ENCODE measurements at places on chromosomes 2 and 18. TPM values are rescaled to one million over a fixed set of nuclear protein-coding genes. Genes with fewer than 3 reads are reported as not detected.

GRCh38 chr2:20141056-20141762 is 83.7 kb downstream of the SDC1 start:
- no peaks in the 10 kb centered on the region for H3K36me3 ChIP-seq
- no peaks in the 10 kb centered on the region for H3K4me1 ChIP-seq
- no peak overlapping the region for H3K4me3 ChIP-seq
- no peak for DNase-seq
- no peaks in the 10 kb centered on the region for H3K27me3 ChIP-seq
- no peak overlapping the region for H3K27ac ChIP-seq

GRCh38 chr2:36289731-36290130 is 65.8 kb upstream of the CRIM1 start:
- no peak overlapping the region for H3K27ac ChIP-seq
- DNase-seq, result no peak
- no peaks in the 10 kb centered on the region for H3K27me3 ChIP-seq
- no peaks in the 10 kb centered on the region for H3K36me3 ChIP-seq
- no peak overlapping the region for H3K4me3 ChIP-seq
- H3K4me1 ChIP-seq, result no peaks in the 10 kb centered on the region

DNA sequence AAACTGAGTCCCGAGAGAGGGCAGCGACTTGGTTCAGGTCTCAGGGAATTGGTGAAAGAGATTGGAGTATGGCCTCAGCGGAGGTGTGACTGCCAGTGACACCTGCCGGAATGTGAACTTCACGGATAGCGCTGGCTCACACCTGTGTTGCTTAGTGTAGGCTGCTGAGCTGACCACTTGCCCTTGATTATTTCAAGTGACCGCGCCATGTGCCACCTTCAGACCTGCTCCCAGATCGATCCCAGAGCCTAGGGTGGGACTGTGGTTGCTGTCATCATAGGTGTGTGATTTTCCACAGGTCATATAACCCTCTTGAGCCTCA is 134.8 kb downstream of the GLI2 start:
- DNase-seq, result no peak
- H3K27ac ChIP-seq, result no peak overlapping the region
- H3K4me1 ChIP-seq, result no peaks in the 10 kb centered on the region
- H3K27me3 ChIP-seq, result peaks cover 3% of the 10 kb centered on the region

- no peaks in the 10 kb centered on the region for H3K27me3 ChIP-seq
- H3K27ac ChIP-seq, result no peak overlapping the region
- H3K4me3 ChIP-seq, result no peak overlapping the region
Observed at GRCh38 chr2:26283606-26284005, 38.9 kb downstream of the HADHB start.

- H3K27ac ChIP-seq, result no peak overlapping the region
- no peaks in the 10 kb centered on the region for H3K4me1 ChIP-seq
- peaks cover 7% of the 10 kb centered on the region for H3K36me3 ChIP-seq
- no peak for DNase-seq
- H3K27me3 ChIP-seq, result no peaks in the 10 kb centered on the region
- no peak overlapping the region for H3K4me3 ChIP-seq
Observed at GRCh38 chr18:57657542-57657941, 35.9 kb upstream of the NARS1 start.

HADHB gene
- total RNA-seq, result 58.9 TPM

SLC4A3 gene
- total RNA-seq, result not detected

DNA sequence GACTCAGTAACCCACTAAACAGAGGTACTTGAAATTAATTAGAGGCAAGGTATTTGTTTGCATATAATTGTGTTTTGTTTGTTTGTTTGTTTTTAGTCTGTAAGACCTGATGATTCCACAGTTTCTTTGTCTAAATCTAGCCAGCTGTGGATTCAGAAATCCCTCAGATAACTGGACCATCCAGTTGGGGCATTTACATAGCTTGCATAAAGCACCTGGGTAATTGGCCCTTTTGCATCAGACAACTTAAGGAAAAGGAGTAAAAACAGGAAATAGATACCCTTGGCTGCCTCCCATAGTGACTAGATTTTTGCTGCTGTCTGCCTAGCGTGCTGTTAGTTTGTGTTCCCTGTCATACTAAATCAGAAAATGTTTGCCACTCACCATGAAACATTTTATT is 46.6 kb upstream of the XIRP2 start:
- H3K4me1 ChIP-seq, result no peaks in the 10 kb centered on the region
- no peak overlapping the region for H3K4me3 ChIP-seq
- H3K27me3 ChIP-seq, result no peaks in the 10 kb centered on the region
- DNase-seq, result no peak
- no peak overlapping the region for H3K27ac ChIP-seq

USP37 gene
- 30.7 TPM for total RNA-seq

WNT6 gene
- not detected for total RNA-seq

ITPRIPL1 gene
- total RNA-seq, result 27.8 TPM

LRATD1 gene
- total RNA-seq, result not detected

SPP2 gene
- not detected for total RNA-seq

GRCh38 chr2:66390811-66391210 is 44.1 kb upstream of the MEIS1 start:
- H3K27ac ChIP-seq, result no peak overlapping the region
- H3K4me3 ChIP-seq, result no peak overlapping the region
- no peaks in the 10 kb centered on the region for H3K4me1 ChIP-seq

DNA sequence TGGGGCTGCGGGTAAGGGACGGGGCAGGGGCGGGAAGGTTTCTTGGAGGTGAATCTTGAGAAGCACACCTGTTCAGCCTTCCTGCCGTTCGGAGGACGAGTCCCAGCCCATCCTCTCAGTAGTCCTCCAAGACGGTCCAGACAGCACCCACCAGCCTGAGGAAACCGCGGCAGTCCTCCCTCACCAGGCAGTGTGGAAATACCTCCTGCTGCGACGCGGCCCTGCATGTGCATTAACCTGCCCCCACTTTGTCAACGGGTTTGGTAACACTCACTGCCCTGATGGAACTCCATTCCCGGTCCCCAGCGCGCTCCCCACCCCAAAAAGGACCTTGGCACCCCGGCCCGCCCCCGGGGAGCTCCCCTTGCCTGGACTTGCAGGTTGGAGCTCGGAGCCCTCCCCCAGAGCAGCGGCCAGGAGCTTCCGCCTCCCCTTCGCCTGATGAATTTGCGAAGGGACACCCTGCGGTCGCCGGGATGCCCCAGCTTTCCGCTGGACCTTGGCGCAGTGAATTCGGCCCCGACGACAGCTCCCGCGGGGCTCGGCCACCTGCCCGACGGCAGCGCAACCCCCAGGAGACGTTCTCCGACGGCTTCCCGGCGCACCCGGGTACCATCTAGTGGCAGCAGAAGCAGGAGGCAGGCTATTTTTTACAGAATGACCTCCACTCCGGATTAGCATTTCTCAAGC is 31.5 kb downstream of the ACVR1C start:
- peak; percentile 46 for DNase-seq
- no peak overlapping the region for H3K27ac ChIP-seq
- no peaks in the 10 kb centered on the region for H3K36me3 ChIP-seq
- no peak overlapping the region for H3K4me3 ChIP-seq
- peaks cover 3% of the 10 kb centered on the region for H3K4me1 ChIP-seq

DNA sequence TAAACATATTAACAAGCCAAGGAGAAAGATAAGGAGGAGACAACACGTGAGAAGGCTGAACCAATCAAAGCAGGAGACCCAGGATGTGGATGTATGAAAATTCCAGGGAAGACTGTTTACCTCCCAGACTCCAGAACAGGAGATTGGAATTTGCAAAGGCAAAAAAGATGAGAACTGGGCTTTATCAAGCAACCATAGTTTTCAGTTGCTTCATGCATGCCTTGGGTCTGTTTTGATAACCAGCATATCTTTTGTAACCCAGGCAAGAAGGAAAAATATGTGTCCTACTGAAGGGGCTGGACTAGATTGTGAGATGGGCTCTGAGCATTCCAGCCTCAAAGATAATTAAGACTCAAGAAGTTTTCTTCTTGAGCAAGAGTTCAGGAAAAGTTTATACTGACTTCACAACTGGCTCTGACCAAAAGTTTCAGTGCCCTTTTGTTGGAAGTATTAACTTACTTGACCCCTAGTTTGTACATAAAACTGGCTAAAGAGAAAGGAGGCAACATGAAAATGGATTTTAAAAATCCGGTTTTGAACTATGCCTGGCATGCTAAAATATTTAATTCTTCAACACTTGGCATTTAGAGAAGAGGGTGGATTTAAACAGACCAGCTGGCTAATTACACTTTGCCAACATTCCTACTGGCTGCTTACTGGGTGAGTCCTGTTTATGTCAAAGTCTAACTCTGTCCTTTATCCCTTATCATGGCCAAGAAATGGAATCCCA is 79.3 kb upstream of the CD28 start:
- H3K4me3 ChIP-seq, result no peak overlapping the region
- H3K36me3 ChIP-seq, result no peaks in the 10 kb centered on the region
- peaks cover 5% of the 10 kb centered on the region for H3K4me1 ChIP-seq
- no peak for DNase-seq

GRCh38 chr2:37322368-37322767 is 2.3 kb downstream of the PRKD3 start:
- H3K4me1 ChIP-seq, result peaks cover 29% of the 10 kb centered on the region
- H3K4me3 ChIP-seq, result peak overlapping the region; percentile 4
- no peak for DNase-seq
- H3K27me3 ChIP-seq, result peaks cover 9% of the 10 kb centered on the region
- no peak overlapping the region for H3K27ac ChIP-seq
- no peaks in the 10 kb centered on the region for H3K36me3 ChIP-seq

- peak overlapping the region; percentile 80 for H3K27ac ChIP-seq
- no peak for DNase-seq
- H3K4me3 ChIP-seq, result no peak overlapping the region
- no peaks in the 10 kb centered on the region for H3K27me3 ChIP-seq
Observed at GRCh38 chr2:10792660-10793400, 19.8 kb downstream of the PDIA6 start.

OTOF gene
- 2.3 TPM for total RNA-seq

GRCh38 chr2:96733931-96734330 is 5.9 kb downstream of the LMAN2L start:
- DNase-seq, result no peak
- peaks cover 28% of the 10 kb centered on the region for H3K36me3 ChIP-seq
- H3K27ac ChIP-seq, result no peak overlapping the region

ASB18 gene
- not detected for total RNA-seq

CD28 gene
- 235 TPM for total RNA-seq

CDH7 gene
- not detected for total RNA-seq

NAT8 gene
- total RNA-seq, result not detected

GRCh38 chr18:64334748-64335147 is 185.9 kb upstream of the LINC00305 start:
- H3K36me3 ChIP-seq, result no peaks in the 10 kb centered on the region
- no peak overlapping the region for H3K4me3 ChIP-seq
- H3K27me3 ChIP-seq, result no peaks in the 10 kb centered on the region
- H3K4me1 ChIP-seq, result no peaks in the 10 kb centered on the region
- DNase-seq, result no peak

Data from CD4-positive, CD25-positive, alpha-beta regulatory T cell (primary cell).